Astrocyte (in vitro differentiated cells and primary cell): ENCODE measurements at places on chromosomes 1 and 21.
A peak's percentile ranks its signal among the peaks of the same experiment; 100 is the strongest.

- DNase-seq: peak; percentile 80
Measured at GRCh38 chr1:209367061-209367772, 216.3 kb upstream of the CAMK1G start.

DNA sequence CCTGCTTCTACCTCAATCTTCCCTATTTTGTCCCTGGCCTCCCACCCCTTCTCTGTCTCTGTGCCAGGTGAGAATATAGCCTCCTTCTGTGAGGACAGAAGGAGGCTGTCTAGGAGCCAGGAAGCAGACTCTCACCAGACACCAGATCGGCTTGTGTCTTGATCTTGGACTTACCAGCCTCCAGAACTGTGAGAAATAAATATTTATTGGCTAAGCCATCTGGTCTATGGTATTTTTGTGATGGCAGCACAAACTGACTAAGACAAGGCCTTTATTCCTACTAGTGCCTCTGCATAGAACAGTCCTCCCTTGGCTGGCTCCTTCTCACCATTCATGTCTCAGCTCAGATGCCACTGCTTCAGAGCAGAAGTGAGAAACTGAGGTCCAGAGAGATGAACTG is 1.9 kb downstream of the GPN2 start:
- no peak for DNase-seq

DNA sequence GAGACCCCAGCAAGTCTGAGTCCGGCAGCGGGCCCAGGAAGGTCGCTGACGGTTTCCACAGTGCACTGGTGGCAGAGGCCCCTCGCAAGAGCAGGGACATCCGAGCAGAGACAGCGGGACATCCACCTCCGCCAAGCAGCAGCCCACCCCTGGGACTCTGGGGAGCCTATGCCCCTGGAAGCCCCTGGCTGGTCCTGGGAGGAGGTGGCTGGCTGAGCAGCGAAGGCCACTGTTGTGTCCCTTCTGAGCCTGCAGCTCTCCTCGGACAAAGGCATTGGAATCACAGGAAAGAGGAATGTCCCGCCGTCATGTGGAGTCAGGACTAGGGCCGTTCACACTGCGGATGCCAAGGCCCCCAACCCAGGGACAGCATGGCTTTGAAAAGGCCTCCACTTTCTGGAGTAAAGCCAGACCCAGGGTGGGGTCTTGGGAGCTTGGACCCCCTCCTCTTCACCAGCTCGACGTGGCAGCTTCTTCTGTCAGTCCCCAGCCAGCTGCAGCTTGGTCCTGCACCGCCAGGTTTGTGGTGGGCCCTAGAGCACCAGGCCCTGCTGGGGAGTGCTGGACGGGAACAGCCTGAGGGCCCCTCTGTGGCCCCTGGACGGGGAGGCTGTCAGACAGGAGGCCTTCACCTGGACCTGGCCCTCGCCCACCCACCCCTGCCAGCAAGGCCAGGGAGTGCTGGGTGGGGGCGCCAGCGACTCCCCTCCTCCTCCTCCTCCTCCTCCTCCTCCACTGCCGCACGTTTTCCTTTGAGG is 1.4 kb downstream of the MEGF6 start:
- DNase-seq: no peak

DNA sequence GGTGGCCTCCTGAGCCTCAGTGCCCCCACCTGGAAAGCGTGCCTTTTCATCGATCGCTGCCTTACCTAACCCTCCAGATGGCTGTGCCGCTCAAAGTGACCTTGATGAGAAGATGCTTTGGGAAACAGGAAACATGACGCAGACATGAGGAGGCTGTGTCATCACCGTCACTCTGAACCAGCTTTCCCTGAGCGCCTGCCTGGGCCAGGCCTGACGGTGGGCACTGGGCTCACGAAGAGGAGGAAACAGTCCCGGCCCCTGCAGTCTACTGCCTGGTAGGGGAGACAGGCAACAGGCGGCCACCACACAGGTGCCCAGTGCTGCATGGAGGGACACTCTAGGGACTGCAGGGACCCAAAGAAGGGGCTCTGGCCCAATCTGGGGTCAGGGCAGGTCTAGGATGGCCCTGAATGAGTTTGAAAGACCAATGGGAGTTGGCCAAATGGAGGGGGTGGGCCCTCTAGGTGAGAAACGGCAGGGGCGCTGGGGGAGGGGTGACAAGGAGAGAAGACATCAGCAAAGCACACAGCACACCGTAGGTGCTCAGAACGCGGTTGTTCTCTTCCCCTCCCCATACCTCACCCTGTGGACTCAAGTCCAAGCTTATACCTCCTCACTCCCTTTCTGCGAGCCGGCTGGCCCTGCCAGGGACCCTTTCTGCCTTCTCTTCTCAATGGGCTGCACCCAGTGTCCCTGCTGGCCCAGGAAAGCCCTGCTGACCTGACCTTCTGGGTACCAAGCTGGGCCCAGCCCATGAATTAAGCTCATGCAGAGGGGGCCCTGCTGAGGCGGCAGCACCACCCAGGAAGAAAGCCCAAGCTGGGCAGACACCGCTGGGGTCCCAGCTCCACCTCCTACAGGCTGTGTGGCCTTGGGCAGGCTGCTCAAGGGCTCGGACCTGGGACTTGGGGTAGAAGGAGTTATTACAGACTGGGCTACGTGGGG is 44.9 kb downstream of the GLIS1 start:
- no peak for DNase-seq

GRCh38 chr1:218874801-218875400 is 298.8 kb upstream of the LYPLAL1 start:
- peak; percentile 34 for DNase-seq

- peak; percentile 76 for DNase-seq
Measured at GRCh38 chr1:44631647-44632539, 42.4 kb downstream of the TMEM53 start.
